ENCODE measurements at places on chromosomes 5 and 9.

DNA sequence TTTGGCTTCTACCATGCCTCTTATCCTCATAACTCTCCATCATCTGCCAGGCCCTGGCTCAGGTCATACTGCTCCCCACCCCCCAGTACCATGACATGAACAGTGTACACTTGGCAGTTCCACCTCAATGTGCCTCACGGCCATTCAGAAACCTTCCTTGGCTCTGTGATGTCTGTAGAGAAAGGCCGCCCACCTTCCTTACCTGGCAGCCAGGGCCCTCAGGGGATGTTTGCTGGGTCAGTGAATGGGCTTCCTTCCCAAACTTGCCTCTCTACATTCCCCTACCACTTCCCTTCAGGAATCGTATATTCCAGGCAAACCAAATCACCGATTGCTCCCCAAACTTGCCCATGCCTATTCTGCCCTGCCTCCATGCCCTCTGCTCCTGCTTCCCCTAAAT lies 101.1 kb downstream of the PSD2 start:
- no peak for DNase-seq

- no peak for DNase-seq
These were observed 802 bp downstream of the CCDC107 start for GRCh38 chr9:35658968-35659220.

DNA sequence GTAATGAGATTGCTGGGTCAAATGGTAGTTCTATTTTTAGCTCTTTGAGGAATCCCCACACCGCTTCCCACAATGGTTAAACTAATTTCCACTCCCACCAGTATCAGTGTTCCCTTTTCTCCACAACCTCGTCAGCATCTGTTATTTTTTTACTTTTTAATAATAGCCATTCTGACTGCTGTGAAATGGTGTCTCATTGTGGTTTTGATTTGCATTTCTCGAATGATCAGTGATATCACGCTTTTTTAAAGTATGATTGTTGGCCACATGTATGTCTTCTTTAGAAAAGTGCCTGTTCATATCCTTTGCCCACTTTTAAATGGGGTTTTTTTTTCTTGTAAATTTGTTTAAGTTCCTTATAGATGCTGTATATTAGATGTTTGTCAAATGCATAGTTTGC lies 73.5 kb downstream of the MTAP start:
- no peak for DNase-seq

- DNase-seq: peak; percentile 37
These were observed 74.5 kb upstream of the BARHL1 start for GRCh38 chr9:132507670-132508469.

DNA sequence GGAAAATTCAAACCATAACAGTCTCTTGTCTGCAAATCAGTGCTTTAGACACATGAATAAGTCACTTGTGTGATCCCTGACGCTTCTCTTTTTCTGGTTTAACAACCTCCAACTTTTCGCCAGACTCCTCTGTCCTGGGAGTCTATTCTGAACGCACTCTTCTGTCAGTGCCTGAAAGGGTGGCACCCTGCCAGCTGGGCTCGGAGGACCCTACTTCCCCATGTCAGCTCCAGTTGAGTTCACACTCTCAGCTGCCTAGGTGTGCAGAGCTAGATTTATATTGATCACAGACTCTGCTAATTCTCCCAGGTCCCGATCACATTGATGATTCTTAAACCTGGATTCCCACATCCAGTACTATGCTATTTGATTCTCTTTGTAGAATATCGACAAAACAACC lies 649.1 kb downstream of the BNC2 start:
- DNase-seq: no peak

DNA sequence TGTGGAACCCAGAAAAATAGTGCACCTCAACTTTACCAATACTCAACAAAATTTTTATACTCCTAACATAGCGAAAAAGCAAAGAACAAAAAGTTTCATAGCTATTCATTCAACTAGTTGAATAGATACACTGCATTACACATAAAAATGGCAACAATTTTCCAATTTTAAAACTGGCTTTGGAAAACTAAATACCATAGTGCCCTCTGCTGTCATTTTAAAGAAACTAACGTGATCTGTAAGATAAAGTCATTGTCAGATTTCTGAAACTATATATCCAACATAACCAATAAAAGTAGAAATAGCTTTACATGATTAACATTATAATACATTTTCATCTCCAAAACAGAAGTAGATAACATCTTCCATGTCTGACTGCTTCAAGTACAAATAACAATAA lies 31.6 kb downstream of the DTWD2 start:
- no peak for DNase-seq

DNA sequence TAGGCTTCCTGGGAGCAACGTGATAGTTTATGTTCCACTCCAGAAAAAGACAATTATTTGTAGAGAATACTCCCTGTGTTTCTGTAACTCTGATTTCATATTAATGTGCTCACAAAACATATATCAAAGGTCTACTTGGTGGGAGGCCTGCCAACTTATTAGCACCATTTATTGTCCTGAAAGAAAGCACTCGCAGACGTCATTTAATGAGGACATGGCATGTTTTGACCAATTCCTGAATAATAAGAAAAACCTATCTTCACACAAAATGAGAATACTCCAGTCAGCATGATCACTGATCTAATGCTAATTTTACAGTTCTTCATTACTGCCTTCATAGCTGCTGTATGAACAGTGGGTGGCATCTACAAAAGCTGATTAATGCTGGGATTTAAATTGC lies 46.4 kb upstream of the RASEF start:
- no peak for DNase-seq

- no peak for DNase-seq
These were observed 7.6 kb downstream of the GRIN1 start for GRCh38 chr9:137146527-137146918.

DNA sequence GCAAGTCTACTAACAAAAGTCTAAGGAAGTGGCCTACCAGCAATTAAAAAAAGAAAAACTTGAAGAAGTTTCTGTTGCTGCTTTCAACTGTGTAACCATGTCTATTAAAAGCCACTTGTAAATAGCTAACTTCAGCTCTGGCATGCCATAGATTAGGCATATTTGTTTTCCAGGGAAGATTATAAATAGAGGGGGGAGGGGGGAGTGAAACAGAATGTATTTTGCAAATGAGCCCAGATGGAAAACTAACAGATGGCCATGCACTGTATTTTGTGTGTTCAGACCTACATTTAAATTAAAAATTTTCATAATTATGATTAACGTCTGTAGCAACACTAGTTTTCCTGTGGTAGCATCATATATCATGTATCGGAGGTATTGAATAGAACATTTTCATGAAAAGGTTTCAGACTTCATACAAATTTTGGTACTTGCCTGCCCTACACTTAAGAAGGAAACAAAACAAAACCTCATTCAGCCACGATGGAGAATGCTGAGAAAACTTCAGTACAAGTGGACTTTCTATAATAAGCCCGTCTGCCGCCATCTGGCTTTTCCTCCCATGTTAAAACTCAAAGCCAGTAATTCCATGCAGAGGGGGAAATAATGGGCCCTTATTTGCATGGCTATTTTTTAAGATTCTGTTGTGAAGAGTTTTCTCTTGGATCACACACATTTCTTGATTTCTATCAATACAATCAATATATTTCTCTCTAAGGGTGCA lies 220.4 kb upstream of the SMARCA2 start:
- no peak for DNase-seq

GRCh38 chr9:88302579-88303324 lies 85.5 kb upstream of the SPIN1 start:
- no peak for DNase-seq

DNA sequence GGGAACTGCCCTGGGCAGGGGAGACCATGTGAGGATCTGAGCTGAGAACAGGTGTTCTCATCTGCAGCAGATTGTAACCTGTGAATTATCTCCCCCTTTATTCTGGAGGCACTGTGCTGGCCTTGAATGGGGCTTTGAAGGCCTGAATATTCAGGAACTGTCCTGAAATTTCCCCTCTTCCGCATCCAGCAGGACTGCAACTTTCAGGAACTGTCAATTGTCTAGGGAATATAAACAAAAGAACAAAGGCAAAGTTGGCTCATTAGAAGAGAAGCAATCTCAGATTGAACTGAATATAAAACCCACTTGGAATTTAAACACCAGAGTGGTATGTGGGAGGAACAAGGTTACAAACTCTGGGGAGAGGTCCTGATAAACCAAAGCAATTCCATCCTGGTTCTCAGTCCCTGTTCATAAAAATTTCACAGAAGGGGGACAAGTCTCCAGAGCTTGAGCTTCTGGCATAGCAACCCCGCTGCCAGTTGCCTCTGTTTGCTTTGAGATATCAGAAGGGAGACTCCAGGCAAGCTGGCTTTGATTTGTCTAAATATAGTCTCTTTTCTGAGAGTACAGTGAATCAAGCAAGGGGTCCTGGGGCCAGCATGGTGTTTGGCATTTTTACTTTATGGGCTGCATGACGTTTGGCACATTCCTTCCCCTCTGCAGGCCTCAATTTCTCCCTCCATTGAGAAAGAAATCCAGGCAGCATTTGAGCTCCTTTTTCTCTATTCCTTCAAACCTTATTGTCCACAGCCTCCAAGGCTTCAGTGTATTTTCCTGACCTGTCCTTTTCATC lies 47.5 kb downstream of the ADRB2 start:
- no peak for DNase-seq
